ENCODE measurements at places on chromosomes 1 and 21. TPM values are rescaled to one million over a fixed set of nuclear protein-coding genes. Genes with fewer than 3 reads are reported as not detected.

- DNase-seq = no peak
Measured at GRCh38 chr1:89309828-89310227, 37.2 kb upstream of the GBP5 start.

DNA sequence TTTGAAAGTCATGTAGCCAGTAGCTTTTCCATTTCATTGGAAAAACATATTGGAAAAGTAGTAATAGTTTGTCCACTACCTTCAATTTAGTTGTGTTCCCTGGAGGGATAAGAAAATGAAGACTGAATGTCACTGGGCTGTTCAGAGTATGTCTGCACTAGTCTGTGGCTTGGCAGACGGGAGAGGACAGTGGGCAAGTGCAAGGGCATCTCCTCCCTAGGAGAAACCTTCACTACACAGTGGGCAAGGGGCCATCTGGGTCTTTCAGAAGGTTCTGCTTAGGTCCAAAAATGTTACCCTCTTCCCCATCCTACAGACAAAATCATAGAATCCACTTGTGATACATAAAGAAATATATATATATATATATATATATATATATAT lies 118.1 kb downstream of the C1orf21 start:
- no peak for DNase-seq

GRCh38 chr1:83929184-83929583 lies 69.7 kb downstream of the TTLL7 start:
- DNase-seq = no peak

- DNase-seq = peak; percentile 74
Measured at GRCh38 chr1:15430787-15431570, 7.3 kb upstream of the CTRC start.

- DNase-seq = no peak
Measured at GRCh38 chr1:11541956-11542355, 63.0 kb downstream of the DISP3 start.

- no peak for DNase-seq
Measured at GRCh38 chr21:32328595-32328994, 29.9 kb downstream of the MRAP start.

DNA sequence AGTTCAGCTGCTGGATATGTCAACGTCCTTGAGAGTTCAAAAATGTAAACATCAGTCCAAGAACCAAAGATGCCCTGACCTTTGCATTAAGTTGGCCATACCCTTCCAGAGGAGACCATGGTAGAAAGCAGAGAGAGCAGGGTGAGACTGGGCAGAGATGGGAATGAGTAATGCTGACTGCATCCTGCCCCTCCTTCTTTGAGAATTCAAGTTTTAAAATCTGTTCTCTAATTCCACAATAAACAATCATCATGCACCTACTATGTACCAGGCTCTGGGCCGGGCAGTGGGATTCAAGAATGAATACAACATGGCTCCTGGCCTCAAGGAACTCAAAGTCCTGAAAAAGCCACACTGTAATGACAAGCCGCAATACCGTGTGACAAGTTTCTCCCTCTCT lies 3.9 kb upstream of the HAO2 start:
- DNase-seq = no peak

DNA sequence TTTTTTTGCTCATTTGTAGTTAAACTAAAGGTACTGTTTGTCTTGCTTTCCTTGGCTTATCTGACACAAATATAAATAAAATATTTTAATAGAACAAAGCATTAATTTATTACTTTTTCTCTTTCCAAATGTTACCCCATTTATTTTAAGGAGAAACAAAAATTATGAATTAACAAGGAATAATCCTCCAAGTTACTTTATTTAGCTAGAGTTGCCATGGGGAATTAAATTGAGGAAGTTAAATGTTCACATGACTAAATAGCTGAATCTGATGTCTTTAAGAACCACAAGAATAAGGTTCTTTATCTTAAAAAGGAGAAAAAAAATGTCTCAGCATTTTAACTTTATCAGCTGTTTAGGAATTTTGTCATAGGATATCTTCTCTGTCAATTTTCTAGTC lies 12.3 kb downstream of the ATG4C start:
- DNase-seq = no peak

DNA sequence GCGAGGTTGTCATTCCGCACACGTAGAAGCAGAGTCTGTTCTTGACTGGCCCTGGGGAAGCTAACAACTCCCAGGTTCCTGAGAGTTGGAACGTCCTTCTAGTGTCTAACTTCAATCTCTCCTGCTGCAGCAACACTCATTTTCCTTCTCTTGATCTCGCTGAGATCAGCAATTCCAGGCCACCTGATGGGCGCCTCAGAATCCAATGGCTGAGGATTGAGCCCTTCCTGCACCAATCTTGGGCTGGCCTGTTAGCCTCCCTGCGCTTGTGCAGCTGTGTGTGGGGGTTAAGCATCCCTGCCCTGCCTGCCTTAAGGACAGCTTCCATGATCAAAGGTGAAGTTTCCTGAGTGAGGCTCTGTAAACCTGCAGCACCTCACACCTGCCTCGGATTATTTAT lies 87.9 kb downstream of the SYT2 start:
- no peak for DNase-seq

DNA sequence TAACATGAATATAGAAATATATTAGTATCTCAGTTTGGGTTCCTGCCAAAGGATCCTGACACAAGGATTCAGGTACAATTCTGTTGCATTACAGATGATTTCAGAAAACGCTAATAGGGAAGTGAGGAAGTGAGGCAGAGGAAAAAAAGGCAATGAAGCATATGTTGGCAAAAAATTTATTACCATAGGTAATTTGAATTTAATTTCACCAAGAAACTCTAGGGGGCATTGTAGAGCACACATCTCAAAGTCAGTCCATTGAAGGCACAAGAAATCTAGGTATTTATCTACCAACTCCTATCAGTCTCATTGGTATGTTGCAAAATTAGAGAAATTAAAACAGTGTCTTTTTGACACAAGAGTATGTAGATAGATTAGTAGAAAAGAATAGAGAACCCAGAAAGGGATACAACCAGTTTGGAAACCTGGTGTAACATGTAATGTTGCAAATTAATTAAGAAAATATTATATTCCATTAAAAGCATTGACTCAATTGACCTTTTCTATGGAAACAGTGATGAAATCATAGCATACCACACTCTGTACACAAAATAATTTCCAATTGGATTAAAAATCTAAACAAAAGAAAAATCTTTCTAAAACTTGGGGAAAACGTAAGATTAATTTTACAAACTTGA lies 104.9 kb upstream of the SNX7 start:
- no peak for DNase-seq

- peak; percentile 99 for DNase-seq
Measured at GRCh38 chr1:29181413-29182225, at the start of gene SRSF4. SRSF4 (minus strand) TSS chr1:29181900; CDS start chr1:29181752, 148 bp downstream.

DNA sequence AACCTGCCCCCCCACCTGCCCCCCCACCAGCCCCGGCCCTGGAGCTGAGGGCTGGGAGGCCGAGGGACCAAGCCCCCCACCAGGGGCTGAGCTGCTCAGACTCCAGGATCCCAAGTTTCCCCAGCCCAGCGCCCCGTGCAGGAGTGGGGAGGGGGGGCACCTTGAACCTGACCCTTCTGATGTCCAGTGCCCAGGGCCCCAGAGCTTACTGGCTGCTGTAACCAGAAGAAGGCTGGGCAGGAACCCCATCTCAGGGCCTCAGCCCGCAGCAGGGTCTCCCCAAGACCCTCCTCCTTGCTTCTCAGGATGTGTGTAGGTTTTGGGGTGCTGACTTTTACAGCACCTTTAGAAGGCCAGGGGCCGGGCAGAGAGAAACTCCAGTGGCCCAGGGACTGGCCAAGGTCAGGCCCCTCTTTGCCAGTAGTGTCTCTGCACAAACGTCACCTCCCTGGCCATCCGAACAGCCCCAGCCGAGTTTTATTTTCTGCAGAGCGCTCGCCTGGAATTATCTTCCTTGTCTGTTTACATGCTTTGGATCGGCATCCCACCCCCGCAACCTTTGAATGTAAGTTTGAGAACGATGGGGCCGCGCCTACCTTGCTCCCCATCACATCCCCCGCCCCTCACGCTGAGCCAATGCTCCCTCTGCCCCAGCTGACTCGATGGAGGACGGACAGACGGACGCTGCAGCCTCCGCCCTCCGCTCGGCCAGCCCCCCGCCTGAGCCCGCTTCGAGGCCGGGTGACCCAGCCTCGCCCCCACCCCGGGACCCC lies 70.1 kb upstream of the CASZ1 start:
- DNase-seq = peak; percentile 26

GRCh38 chr1:109091839-109092193 lies 1.3 kb downstream of the TMEM167B start:
- DNase-seq = no peak

- no peak for DNase-seq
Measured at GRCh38 chr21:17514124-17514845, 1.4 kb downstream of the CXADR start.

DNA sequence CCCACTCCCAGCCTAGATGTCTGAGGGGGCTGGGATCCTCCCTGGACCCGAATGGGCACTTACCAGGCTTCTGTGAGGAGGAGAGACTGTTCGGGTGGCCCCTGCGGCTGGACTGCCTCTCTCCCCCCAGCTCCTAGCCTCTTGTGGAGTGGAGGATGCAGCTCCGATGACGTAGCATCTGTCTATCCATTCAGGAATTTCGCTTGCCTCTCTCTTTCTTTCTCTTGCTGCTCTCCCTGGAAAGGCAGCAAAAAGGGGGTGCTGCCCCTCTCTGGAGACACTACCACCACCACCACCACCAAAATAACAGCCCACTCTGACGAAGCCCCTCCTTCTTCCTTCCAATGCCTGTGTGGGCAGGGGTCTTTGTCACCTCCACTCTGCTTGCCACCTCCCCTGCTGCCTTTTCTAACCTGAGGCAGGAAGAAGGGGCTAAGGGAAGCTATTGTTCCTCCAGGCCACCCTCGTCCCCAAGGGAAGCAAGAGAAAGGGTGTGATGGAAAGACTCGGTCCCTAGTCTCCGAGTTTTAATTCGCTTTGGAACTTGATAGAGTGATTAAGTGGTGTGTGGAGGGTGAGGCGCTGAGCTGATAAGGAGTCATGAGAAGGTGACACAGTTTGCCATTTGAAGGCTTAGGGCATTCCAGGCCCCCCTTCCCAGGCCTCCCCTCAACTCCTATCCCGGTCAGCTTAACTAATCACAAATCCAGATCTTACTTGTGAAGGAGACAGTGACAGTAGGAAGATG lies 60.5 kb downstream of the RHBG start:
- DNase-seq = no peak

DNA sequence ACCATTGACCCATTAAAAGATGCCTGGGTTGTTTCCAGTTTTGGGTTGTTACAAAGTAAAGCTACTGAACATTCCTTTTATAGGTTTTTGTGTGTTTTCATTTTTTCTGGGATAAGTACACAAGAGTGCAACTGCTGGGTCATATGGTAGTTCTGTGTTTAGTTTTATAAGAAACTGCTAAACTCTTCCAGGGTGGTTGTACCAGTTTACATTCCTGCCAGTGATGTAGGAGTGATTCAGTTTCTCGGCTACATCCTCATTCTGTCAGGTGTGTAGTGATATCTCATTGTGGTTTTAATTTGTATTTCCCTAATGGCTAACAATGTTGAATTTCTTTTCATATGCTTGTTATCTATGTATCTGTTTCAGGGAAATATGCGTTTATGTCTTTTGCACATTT lies 58.5 kb upstream of the DNAJC6 start:
- DNase-seq = no peak

DNA sequence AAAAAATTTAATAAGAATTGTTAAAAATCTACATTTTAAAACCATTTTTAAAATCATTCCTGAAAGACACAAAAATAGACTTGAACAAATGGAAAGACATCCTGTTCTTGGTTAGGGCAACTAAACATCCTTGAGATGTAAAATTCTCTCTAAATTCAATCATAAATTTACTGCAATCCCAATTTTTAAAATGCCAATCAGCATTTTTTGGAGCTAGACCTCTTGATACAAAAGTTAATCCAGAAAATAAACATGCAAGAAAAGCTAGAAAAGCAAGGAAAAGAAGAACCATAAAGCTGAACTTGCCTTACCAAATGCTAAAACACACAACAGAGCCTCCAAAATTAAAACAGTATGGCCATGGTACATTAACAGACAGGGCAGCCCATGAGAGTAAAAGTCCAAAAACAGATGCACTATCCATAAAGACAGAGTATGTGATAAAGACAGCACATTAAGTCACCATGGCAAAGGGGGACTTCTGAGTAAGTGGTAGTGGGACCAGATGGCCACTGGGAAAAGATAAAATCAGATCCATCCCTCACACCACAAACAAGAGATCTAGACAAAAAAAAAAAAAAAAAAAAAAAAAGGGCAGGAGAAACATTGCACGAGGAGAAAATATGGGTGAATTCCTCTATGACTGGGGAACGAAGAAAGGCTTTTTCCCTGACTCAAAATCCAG lies 51.4 kb downstream of the NPHP4 start:
- no peak for DNase-seq

GRCh38 chr1:229271448-229272159 lies 693 bp downstream of the RAB4A start:
- peak; percentile 55 for DNase-seq

GRCh38 chr1:248404024-248404423 lies 1.2 kb downstream of the OR2T1 start:
- DNase-seq = no peak

DNA sequence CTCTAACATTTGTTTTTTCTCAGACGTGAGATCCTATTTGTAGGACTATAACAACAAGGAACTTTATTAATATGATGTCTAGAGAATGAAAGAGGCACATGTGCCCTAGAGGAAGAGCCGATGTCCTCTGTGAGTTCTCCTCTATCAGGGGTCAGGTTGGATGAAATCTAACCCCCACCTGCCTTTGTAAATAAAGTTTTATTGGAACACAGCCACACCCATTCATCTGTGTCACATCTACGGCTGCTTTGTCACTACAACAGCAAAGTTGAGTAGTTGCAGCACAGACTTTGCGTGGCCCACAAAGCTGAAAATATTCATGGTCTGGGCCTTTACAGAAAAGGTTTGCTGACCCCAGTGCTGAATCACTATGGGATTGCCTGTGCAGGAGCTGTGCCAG lies 571 bp upstream of the CAPN9 start:
- no peak for DNase-seq

- no peak for DNase-seq
Measured at GRCh38 chr1:15283526-15283925, 36.5 kb downstream of the FHAD1 start.

TACSTD2 gene
- not detected for total RNA-seq

AURKAIP1 gene
- total RNA-seq = 123 TPM

KCND3 gene
- total RNA-seq = not detected

DCDC2B gene
- not detected for total RNA-seq

RHD gene
- total RNA-seq = 0.10 TPM

C1orf167 gene
- not detected for total RNA-seq

CSF3R gene
- total RNA-seq = 0.05 TPM

CFAP74 gene
- not detected for total RNA-seq

GPR3 gene
- total RNA-seq = 0.66 TPM

GPR153 gene
- 0.99 TPM for total RNA-seq

NPHS2 gene
- not detected for total RNA-seq

CLCA1 gene
- not detected for total RNA-seq

CD247 gene
- total RNA-seq = 243 TPM

NBPF4 gene
- not detected for total RNA-seq
